Activated CD4-positive, alpha-beta T cell treated with anti-CD3 and anti-CD28 coated beads, Interleukin-2, amount 50 U/mL, for 48 hours (primary cell): ENCODE measurements at places on chromosomes 7 and 10.
A peak's percentile ranks its signal among the peaks of the same experiment; 100 is the strongest.

- no peak for DNase-seq
Observed at GRCh38 chr10:1309617-1310270, 253.6 kb downstream of the WDR37 start.

- DNase-seq, result peak; percentile 54
Observed at GRCh38 chr7:44194069-44194468, 4.8 kb upstream of the GCK start.

DNA sequence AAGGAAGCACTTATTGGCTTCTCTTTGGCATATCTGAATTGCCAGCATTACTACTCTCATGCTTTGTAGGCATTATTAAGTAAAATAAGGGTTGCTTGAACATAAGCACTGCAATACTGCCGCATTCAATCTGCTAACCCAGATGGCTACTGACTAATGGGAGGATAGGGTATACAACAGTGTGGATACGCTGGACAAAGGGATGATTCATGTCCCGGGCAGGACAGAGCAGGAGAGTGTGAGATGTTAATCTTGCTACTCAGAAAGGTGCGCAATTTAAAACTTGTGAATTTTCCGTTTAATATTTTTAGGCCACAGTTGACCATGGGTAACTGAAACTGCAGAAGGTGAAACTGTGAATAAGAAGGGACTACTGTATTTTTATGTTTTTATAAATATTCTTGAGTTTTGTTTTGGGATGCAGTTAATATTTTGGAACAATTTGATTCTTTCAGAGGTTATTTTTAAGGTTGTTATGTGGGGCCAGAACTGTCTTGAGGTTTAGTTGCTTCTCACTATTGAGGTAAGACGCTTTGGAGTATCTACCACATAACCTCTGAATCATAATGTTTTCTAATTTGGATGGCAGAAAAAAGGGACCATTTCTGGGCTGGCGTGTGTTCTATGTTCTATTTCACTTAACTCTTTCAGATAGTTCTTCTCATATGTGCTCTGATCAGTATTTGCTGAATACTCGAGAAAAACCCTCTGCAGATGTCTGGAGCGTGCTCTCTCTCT lies 75.7 kb upstream of the SYPL1 start:
- DNase-seq, result no peak

- no peak for DNase-seq
Observed at GRCh38 chr10:96124230-96125141, 5.6 kb upstream of the ZNF518A start.

- no peak for DNase-seq
Observed at GRCh38 chr7:41592794-41593193, 110.1 kb downstream of the INHBA start.

DNA sequence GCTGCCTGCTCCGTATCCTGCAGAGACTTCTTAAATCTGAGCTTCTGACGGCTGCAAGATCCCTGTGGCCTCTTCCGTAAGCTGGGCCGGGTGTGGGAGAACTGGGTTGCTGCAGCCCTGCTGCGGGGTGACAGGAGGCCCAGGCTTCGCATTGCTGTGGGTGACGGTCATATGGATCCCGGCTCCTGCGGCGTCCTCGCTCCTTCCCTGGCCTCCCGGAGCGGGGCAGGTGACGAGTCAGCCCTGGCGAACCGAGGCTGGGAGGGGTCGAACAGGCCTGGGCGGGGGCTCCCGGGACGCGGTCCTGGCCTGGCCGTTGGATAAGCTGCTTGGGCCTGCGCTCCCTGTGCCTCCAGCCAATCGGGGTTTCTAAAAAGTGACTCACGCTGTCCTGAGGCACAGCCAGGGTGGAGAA lies 7.8 kb upstream of the UBE2D1 start:
- no peak for DNase-seq

DNA sequence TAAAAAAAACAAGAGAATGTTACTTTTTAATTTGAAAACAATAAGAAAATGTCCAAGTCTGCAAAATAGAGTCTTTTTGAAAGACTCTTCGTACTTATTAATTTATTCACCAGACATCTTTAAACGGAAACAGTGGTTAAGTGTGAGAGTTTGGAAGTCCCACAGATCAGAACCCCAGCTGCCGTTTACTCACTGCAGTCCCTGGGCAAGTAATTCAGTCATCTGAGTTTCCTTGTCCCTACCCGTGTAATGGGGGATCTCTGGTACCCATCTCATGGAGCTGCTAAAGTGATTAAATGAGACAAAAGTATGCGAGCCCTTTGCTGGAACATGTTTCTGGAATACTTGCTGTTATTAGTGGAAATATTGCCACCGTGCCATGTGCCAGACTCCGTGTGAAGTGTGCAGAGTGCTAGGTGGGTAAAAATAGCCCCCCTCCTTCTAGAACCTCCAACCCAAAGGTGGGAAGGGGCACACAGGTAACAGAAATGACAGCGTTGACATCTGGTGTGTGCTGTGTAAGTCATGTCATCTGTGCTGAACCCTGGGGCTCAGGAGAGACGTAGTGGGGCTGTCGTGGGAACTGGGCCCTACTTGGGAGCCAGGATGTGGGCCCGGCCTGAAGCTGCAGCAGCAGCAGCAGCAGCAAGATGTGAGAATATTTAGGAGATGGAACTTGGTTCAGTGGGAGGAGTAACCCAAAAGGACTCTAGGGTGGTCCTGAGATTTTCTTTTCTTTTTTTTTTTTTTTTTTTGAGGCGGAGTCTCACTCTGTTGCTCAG lies 140.5 kb downstream of the CUX1 start:
- no peak for DNase-seq

- peak; percentile 45 for DNase-seq
Observed at GRCh38 chr7:5528071-5528814, 104.6 kb upstream of the TNRC18 start.

GRCh38 chr10:128298587-128298986 lies 172.4 kb upstream of the MKI67 start:
- DNase-seq, result no peak

GRCh38 chr7:71198391-71198790 lies 66.4 kb downstream of the GALNT17 start:
- DNase-seq, result no peak

- DNase-seq, result no peak
Observed at GRCh38 chr10:132982301-132982989, 40.1 kb upstream of the CFAP46 start.
